HCT116 (cell line): ENCODE measurements at places on chromosomes 16 and 17.

DNA sequence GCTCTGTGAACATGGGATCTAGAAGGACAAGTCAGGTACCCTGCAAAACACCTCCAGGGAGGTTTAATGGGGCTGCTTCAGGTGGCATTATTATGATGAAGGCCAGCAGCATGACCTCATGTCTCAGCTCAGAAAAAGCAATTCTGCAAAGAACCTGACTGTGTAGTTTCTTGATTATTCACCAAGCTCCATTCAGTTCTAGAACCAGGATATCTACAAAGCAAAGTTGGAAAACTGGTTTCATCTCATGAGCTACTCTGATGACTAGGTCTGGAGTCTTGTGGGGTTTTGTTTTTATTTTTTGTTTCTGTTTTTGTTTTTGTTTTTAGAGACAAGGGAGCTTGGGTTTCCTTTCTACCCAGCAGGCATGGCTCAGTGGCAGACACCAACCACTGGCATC lies 19.0 kb upstream of the LRRC37A3 start:
- no peak for DNase-seq

DNA sequence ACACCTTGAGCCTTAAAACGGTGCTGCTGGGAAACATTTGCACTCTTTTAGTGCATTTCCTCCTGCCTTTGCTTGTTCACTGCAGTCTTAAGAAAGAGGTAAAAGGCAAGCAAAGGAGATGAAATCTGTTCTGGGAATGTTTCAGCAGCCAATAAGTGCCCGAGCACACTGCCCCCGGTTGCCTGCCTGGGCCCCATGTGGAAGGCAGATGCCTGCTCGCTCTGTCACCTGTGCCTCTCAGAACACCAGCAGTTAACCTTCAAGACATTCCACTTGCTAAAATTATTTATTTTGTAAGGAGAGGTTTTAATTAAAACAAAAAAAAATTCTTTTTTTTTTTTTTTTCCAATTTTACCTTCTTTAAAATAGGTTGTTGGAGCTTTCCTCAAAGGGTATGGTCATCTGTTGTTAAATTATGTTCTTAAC lies 4.4 kb downstream of the SOX9 start:
- DNase-seq = no peak

DNA sequence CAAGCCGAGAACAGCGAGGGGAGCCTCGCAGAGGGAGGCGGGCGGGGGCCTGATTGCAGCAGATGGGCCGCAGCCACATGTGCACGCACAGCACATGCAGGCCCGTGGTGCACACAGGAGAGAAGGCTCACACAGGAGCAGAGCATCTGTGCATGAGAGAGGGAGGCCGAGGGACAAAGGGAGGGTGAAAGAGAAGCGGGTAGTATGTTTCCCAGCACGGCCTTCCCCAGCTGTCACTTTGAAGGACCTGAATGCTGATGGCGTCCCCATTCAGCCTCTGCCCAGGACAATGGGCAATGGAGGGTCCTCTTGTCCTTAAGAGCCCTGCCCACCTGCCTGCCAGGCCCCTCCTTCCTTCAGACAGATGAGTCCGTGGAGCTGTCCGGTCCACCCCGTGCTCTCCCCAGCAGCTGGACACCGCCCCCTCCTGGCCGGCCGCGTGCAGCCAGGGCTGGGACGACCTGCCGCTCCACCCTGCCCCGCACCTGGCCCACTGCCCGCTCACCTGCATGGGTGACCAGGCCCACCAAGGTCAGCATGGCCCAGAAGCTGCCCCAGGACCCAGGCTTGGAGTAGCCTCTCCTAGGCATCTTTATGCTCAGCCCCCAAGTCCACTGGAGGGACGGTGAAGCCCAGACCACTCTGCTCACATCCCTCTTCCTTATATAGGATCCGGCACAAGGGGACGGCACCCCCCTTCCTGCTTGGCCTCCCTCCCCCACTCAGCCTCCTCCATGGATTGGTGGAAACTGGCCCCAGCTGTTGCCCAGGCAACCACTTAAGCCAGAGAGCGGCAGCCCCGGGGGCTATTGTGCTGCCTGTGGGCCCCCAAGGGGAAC lies at the start of gene BTBD17:
Gene BTBD17, minus strand, starts transcription at position 639 of the 839 bp plus-strand sequence. Its CDS starts 49 bp downstream, at position 590.
- no peak for DNase-seq

- DNase-seq = no peak
Measured at GRCh38 chr16:51184702-51185433, 33.8 kb upstream of the SALL1 start.
